ENCODE measurements at places on chromosomes 7 and 10.

- no peak for DNase-seq
Measured at GRCh38 chr10:18455086-18455884, 196.1 kb downstream of the NSUN6 start.

DNA sequence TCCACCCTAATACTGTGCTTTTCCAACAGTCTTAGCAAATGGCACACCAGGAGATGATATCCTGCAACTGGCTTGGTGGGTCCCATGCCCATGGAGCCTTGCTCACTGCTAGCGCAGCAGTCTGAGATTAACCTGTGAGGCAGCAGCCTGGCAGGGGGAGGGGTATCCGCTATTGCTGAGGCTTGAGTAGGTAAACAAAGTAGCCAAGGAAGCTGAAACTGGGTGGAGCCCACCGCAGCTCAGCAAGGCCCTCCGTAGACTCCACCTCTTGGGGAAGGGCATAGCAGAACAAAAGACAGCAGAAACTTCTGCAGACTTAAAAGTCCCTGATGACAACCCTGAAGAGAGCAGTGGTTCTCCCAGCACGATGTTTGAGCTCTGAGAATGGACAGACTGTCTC, 399.0 kb downstream of the CCSER2 start:
- no peak for DNase-seq

DNA sequence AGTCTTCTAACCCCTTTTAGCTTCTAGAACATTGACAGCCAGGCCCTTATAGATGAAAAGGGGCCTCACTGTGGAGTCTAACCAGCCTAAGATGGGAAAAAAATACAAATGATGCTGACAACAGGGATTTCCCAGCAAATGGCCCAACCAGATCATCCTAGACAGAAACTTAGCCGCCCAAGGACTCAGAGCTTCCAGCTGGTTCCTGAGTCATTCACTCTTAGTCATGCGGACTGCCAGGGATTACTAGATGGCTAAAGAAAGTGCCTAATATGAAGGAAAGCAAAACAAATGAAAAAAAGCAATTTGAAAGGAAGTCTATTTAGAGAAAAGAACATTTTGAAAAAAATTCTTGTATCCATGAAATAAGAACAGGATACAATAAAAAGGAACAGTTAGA, 23.7 kb downstream of the TSPAN14 start:
- DNase-seq = no peak

DNA sequence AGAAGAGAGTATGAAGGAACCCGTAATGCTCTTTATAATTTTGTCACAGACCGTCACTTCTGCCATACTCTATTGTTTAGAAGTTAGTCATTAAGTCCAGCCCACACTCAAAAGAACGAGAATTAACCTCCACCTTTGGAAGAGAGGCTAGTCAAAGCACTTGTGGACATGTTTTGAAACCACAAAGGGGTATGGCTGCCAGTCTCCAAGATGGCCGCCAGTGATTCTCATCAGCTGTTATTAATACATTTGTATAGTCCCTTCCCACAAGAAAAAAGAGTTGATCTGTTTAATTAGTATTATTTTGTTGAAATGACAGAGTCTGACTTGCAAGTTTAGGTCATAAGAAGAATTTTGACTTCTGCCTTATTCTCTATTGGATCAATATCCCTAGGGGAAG, 23.2 kb upstream of the VOPP1 start:
- no peak for DNase-seq

DNA sequence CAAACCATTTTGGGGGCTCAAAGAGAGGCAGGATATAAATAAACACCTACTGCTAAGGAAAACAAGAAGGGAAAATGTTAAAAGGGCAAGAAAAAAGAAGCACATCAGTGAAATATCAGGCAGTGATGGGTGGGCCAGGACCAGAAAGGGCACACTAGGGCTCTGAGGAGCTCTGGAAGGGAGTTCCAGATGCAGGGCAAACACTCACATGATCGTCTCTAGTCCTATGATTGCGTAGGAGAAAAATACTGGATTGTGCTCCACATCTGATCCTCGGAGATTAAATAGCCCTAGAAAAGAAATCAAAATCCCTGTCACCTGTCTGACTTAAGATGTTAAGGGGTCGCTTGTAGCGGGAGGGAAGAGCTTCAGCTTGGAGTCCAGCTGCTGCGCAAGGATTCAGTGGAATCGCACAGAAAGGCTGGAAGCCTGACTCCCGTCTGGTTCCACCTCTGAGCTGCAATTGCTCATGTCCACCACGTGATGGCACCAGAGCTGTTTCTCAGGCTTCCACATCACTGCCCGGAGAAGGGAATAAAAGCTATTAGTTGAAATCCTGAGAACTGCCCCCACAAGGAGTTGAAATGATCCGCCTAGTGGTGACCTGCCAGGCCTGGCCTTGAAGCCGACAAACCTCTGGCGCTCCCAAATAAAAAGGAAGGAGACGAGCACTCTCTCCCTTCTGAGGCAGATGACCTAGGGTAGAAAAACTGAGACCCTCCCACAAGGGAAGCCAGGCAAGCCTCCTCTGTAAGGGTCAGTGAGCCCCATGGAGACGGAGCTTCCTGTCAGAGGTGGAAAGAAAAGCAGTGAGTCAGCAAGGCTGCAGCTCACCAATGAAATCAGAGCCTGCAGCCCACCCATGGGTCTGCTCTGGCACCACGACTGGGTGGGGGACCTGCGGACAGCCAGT, 39.2 kb downstream of the XPNPEP1 start:
- DNase-seq = peak; percentile 75

DNA sequence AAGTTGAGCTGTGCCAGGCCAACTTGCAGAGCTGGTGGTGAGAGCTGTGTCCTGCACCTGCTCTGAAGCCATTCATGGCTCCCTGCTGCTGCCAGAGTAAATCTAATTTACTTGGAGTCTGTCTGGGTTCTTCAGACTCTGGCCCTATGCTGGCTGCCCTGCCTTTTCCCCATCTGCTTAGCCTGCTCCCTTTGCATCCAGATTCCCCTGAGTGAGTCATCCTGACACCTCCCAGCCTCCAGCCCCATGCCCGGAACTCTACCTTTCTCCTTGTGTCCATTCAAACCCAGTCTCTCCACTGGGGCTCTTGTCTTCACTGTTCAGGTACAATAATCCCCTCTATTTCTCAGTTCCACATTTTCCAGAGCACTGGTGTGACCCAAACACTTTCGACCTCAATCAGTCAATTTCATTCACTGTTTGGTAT, 434.4 kb upstream of the ZMIZ1 start:
- DNase-seq = no peak

GRCh38 chr7:68295386-68295785, 1298.8 kb downstream of the TYW1 start:
- no peak for DNase-seq

DNA sequence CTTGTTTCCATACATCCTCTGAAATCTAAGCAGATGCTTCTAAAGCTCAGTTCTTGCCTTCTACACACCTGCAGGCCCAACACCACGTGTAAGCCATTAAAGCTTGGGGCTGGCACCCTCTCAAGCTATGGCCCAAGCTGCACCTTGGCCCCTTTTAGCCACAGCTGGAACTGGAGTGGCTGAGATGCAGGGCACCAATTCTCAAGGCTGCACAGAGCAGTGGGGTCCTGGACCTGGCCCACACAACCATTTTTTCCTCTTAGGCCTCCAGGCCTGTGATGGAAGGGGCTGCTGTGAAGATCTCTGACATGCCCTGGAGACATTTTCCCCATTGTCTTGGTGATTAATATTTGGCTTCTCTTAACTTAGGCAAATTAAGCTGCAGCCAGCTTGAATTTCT, 38.8 kb upstream of the ZMYND11 start:
- DNase-seq = no peak

- DNase-seq = no peak
Measured at GRCh38 chr10:12822126-12822892, 179.2 kb downstream of the CCDC3 start.

GRCh38 chr10:91909117-91909677, at the start of gene FGFBP3:
Gene FGFBP3 (minus strand): TSS chr10:91909486. CDS start chr10:91908969, 517 bp downstream.
- DNase-seq = no peak

DNA sequence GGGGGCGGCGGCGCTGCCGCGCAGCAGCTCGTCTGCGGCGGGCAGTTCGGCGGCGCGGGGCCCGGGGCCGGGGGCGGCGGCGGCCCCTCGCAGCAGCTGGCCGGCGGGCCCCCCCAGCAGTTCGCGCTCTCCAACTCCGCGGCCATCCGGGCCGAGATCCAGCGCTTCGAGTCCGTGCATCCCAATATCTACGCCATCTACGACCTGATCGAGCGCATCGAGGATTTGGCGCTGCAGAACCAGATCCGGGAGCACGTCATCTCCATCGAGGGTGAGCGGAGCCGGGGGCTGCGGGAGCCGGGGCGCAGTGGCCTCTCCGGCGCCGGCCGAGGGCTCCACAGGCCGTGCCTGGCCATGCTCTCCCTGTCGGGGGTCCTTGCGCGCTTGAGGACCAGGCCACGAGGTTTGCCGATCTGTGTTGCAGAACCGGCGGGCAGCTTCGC, 548 bp downstream of the AGAP3 start:
- DNase-seq = peak; percentile 28

- no peak for DNase-seq
Measured at GRCh38 chr10:91111060-91111459, 109.4 kb upstream of the PCGF5 start.

- no peak for DNase-seq
Measured at GRCh38 chr7:1674161-1675035, 4.3 kb downstream of the ELFN1 start.

- DNase-seq = no peak
Measured at GRCh38 chr7:805261-805660, 27.0 kb upstream of the SUN1 start.

DNA sequence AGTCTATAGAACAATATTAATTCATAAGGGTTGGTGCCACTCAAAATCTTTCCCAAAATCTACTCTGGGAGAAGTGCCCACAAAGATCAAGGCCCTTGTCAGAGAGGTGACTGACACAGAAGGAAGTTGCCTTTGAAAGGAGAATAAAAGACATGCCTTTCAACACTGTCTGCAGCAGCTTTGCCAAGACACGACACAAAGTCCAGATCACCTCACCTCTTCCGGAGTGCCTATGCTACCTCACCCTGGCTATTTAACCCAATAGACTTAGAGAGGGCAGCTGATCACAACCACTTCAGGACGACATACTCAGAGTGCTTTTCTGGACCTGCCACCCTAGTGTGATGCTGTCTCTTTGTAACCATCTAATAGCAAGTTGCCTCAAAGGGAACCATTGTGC, 49.0 kb upstream of the YAE1 start:
- DNase-seq = no peak

DNA sequence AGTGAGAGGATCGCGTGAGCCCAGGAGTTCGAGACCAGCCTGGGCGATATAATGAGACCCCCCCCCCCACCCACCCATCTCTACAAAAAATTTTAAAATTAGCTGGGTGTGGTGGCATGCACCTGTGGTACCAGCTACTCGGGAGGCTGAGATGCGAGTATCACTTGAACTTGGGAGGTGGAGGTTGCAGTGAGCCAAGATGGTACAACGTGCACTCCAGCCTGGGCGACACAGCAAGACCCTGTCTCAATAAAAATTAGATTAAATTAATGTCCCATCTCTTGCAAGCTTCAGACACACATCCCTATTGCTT, 391 bp upstream of the PROSER2 start:
- DNase-seq = no peak

- no peak for DNase-seq
Measured at GRCh38 chr7:95788258-95788657, 15.9 kb downstream of the DYNC1I1 start.

DNA sequence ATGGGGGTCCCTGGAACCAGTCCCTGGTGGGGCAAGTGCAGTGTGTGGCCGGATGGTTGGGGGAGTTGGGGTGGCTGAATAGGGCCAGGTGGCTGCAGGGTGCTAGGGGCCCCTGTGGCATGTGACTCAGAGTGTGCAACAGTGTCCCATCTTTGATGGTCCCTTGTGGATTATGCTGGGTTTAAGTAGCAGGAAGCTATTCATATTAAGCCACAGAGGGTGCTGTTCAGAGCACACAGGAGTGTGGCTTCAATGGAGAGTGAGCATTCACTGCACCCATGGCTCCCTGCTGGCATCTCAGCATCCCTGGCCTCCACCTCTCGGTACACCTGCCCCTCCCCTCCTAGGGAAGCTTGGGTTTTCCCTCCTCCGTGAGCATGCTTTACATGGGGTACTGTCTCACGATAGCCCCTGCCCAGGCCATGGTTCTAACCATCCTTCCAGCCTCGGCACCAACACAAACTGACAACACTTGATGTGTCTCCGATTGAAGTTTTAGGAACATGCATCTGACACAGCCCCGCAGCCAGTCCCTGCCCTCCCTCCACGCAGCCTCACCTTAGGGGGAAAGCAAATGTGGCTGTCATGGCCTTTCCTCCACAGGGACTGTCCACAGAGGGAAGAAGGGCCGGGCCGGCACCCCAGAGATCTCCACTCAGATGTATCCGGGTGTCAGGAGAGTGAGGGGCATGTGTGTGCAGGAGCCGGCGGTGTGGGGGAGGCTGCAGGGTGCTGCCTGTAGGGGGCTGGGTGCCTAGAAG, 30.4 kb upstream of the PPIF start:
- peak; percentile 20 for DNase-seq

DNA sequence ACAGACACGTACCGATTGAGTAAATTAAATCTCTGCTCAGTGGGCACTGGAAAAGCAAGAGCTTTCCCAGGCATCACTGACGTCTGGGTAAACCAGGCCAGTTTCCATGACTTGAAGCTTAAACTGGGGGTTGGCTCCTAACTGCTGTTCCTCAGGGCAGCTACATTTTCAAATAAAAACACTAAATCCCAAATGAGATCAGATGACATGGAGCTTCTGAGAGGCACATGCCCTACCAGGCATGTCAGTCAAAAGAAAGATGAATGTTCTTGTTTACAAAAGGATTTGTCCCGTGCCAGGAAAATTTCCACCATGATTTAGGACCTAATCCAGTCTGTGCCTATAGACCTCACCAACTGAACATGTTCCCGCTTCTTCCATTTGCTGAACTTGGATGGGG, 220.2 kb downstream of the KCNMA1 start:
- DNase-seq = no peak

DNA sequence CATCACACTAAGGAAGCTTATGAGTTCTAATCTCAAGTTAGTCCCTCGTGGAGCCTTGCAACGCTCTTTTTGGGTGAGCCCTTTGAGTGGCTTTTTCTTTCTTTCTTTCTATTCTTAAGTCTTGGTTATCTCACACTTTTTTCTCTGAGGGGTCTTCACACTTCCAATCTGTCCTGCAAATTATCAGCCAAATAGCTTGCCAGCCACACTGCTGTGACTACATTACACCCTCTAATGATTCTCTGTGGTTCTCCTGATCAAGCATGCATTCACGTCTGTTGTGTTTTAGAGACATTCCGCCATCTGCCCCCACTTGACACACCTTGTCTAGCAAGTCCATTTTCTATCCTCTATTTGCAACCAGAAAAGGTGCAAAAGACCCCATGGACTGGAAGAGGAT, 340.2 kb downstream of the THSD7A start:
- DNase-seq = no peak

Data from CD4-positive, alpha-beta T cell treated with Interferon alpha-2 for 1 hour (primary cell).